Activated effector memory CD4-positive, alpha-beta T cell treated with Interleukin-2 at 50 U/mL for 16 hours (primary cell): ENCODE measurements at places on chromosomes 6 and 20.

GRCh38 chr6:7675353-7675945 lies 50.5 kb upstream of the BMP6 start:
- no peak for DNase-seq

GRCh38 chr20:3106658-3107463 lies 22.3 kb upstream of the AVP start:
- no peak for DNase-seq

DNA sequence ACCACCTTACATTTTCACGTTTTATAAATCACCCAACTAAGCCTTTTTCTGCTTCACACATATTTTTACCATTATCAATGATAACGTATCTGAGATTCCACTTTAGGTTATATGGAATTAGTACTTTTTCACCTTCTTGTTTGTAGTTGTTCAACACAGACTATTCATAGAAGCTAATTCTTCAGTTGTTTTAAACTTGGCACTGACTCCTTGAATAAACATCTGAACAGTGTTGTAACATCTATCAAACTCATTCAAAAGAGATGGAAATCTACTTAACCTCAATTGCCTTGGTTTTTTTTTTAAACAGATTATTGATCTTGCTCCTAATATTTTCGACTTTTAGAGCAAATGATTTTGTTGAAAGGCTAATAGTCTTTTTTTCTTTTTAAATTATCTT lies 34.2 kb downstream of the PTPRA start:
- DNase-seq: no peak

DNA sequence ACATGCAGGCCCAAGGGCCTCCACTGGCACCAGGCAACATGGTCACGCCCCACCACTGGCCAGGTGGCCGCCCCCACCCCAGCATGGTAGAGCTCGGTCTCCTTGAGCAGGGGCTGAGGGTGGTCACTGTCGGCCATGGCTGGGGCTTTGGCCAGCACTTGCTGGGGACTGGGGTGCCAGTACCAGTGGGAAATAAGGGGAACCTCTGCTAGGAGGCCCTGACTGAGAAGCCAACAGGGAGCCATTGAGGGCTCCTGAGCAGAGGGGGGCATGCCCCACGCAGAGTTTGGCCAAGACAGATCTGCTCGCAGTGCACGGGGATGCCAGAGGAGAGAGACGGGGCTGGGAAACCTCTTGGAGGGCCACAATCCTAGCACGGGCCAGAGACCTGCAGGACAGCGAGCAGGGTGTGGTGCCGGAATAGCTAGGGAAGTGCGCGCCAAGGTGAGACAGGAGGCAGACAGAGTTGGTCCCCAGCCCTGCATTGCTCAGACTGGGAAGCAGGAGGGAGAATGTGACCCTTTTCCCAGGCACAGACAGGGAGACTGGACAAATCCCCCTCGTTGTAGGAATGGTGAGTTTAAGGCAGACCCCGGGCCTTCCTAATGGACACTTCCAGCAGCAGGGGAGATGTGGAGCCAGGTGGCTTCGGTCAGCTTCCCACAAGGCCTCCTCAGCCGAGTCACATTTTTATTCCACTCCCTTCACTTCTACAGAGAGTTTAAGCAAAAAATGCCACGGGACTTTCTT lies 179.0 kb upstream of the CST7 start:
- no peak for DNase-seq

GRCh38 chr6:47634210-47635047 lies 64.0 kb upstream of the ADGRF4 start:
- no peak for DNase-seq

GRCh38 chr20:23132930-23133559 lies 46.9 kb upstream of the CD93 start:
- DNase-seq: no peak

DNA sequence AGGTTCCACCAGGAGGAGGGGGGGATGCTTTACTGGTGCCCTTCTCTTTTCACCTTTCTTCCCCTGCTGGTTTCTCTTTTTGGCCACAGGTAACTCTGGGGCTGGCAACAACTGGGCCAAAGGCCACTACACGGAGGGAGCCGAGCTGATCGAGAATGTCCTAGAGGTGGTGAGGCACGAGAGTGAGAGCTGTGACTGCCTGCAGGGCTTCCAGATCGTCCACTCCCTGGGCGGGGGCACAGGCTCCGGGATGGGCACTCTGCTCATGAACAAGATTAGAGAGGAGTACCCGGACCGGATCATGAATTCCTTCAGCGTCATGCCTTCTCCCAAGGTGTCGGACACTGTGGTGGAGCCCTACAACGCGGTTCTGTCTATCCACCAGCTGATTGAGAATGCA lies 4.4 kb downstream of the TUBB1 start:
- DNase-seq: no peak

DNA sequence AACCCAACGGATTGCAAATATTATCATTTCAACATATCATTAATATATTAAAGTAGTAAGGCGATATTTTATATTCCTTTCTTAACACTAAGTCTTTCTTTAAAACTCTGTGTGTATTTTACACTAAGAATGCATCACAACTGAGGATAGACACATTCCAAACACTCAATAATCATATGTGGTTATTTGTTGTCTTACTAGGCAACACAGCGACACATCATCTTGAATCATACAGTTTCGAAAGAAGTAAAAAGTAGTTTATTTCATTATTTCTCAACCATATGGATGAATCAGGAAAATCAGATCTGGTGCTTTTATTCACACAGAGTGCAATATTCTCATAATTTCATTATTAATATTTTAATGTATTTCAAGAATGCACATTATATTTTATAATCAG lies 662.4 kb downstream of the EPHA7 start:
- DNase-seq: no peak

GRCh38 chr6:148218542-148219258 lies 123.9 kb upstream of the SASH1 start:
- DNase-seq: no peak

GRCh38 chr6:87210979-87211378 lies 55.6 kb downstream of the ZNF292 start:
- no peak for DNase-seq

DNA sequence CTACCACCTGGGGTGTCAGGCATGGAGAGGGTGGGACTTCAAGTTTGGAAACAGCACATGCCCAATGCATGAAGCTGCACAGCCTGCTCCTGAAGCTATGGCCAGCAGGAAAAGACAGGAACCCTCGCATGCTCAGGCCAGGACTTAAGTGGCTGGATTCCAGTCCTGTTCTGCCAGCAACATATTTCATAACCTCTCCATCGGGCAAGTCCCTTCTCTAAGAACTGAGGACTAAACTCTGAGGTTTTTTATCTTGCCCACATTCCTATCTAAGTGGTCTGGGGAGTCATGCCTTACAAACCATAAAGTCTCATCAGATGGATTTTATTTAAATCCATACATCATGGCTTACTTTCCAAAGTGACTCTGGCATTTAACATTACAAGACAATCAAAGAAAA lies 27.5 kb upstream of the AGPAT4 start:
- DNase-seq: no peak

DNA sequence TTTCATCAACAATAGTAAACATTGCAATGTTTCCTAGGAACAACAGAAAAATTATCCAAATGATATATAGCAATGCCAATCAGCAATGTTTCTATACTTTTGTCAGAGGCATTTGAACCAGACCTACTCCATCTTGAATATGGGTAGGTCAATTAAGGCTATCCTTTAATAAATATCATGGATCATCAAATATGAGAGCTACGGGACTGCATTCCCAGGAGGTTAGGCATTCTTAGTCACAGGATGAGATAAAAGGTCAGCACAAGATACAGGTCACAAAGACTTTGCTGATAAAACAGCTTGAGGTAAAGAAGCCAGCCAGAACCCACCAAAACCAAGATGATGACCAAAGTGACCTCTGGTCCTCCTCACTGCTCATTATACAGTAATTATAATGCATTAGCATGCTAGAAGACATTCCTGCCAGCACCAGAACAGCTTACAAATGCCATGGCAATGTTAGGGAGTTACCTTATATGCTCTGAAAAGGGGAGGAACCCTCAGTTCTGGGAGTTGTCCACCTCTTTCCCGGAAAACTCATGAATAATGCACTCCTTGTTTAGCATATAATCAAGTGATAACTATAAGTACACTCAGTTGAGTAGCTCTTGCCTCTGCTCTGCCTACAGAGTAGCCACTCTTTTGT lies 8.6 kb upstream of the SERPINB6 start:
- no peak for DNase-seq

DNA sequence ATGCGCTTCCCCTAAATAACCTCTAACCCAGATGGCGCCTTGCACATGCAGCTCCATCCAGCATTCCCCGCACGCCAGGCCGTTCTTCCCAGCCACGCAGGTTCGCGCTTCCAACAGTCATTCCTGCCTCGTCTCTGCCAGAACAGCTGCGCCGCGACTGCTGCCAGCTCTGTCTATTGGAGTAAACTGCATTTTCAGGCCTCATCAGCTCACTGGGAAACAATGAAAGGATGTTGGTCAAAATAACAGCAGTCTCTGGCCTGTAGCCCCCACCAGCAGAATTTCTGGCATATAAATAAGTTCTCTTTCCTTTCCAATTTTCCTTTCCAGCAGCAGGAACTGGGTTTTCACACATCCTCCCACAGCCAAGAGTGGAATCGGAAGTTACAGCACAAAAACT lies 14.6 kb downstream of the NRSN1 start:
- no peak for DNase-seq

DNA sequence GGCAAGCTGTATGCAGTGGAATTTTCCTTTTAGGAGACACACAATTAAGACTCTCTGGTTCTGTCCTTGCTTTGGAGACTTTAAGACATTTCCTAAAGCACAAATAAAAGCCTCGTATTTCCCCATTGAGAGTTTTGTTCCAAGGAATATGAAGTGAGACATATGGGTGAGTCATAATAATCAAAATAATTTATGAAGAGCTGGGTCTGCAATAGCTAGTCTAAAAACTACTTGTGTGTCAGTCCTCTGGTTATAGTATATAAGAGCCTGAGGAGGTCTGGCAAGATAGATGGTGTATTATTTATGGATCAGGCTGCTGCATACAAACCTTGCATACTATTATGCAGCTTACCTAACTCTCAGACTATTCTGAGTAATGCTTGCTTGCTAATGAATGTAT lies 142.6 kb downstream of the ADGRG6 start:
- DNase-seq: no peak

DNA sequence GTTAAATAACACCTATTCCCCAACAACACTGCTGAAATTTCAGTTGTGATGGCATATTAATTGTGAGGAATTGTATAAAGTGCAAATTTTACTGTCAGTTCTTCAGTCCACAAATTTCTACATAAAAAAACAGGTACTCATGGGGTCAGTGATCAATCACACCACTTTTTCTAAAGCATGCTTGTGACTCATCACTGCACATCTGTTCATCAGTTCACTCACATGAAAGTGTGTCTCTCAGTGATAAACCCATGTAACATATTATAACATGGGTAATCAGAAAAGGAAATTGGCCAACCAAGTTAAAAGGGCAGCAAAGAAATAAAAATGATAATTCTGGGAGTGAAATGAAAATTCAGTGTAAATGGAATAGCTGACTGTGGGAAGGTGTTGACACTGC lies 234.7 kb upstream of the FKBP1C start:
- DNase-seq: no peak

DNA sequence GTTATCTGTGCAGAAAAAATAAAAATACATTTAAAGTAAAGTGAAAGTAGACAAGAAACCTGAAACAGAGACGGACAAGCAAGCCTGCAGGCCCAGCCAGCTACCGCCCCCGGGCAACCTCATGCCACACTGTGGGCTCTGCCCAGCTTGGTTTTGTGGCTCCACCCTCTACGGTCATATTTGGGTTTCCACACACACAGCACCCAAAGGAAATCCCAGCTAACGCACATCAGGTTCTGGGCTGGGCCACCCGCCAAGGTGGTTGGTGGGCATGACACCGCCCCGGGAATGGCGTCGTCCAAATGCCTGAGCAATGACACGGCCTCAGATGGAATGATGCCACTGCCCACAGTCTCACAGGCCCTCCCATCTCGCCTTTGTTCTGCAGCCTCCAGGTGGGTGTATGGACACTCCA lies 22.9 kb downstream of the FAM110A start:
- peak; percentile 35 for DNase-seq

DNA sequence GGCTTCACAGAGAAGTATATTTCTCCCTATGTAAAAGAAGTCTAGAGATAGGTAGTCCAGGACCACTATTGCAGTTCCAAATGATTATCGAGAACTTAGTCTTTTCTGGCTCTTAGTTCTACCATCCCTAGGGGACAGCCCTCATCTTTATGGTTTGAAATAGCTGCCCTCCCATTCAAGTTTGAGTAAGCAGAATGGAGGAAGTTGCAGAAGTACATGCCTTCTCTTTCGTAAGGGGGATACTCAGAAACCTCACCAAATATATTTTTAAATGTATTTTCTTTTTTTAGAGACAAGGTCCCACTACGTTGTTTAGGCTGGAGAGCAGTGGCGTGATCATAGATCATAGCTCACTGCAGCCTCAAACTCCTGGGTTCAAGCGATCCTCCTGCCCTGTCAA lies 236.8 kb upstream of the RREB1 start:
- no peak for DNase-seq

GRCh38 chr6:112433457-112433856 lies 86.3 kb downstream of the RFPL4B start:
- DNase-seq: no peak

GRCh38 chr20:22890594-22891300 lies 144.4 kb upstream of the SSTR4 start:
- DNase-seq: no peak

- DNase-seq: no peak
Measured at GRCh38 chr6:56356426-56356825, 109.0 kb upstream of the COL21A1 start.

DNA sequence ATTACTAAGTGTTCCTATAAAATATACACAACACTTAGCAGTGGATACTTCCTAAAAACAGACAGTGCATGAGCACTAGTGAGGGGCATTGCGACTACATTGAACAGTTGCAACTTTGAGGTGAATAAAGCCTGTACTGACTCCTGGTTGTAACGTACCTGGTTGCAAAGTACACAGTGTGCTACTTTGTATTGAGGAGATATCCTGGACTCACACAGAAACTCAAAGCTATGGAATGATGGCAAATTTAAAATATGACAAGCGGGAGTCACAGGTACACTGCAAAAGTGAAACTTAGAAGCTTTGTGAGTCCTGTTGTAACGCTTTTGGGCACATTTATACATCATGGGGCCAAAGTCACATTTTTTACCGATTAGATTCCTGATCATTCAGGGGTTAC lies 55.6 kb upstream of the HLA-A start:
- DNase-seq: no peak

GRCh38 chr6:88339761-88340160 lies 173.6 kb upstream of the CNR1 start:
- DNase-seq: no peak
